ENCODE measurements at places on chromosomes 6 and 20. TPM values are rescaled to one million over a fixed set of nuclear protein-coding genes. Genes with fewer than 3 reads are reported as not detected.

CST4 gene
- not detected for total RNA-seq

DLL1 gene
- under 0.01 TPM for total RNA-seq

NCOA6 gene
- 3.3 TPM for total RNA-seq

OLIG3 gene
- not detected for total RNA-seq

RFX6 gene
- not detected for total RNA-seq

RIOK1 gene
- total RNA-seq, result 18.1 TPM

HEBP2 gene
- 40.7 TPM for total RNA-seq

NTSR1 gene
- 1.9 TPM for total RNA-seq

MOG gene
- total RNA-seq, result not detected

SNAP25 gene
- 5.6 TPM for total RNA-seq

PNPLA1 gene
- total RNA-seq, result 0.05 TPM

RAET1L gene
- not detected for total RNA-seq

HLA-DQB1 gene
- total RNA-seq, result not detected

LHFPL5 gene
- not detected for total RNA-seq

BTN2A1 gene
- 14.9 TPM for total RNA-seq

ELOVL2 gene
- total RNA-seq, result 0.89 TPM

CLPSL1 gene
- not detected for total RNA-seq

ESR1 gene
- total RNA-seq, result under 0.01 TPM

GABRR1 gene
- total RNA-seq, result not detected

PTCHD4 gene
- 5.9 TPM for total RNA-seq

SPDEF gene
- not detected for total RNA-seq

TIAM2 gene
- 9.1 TPM for total RNA-seq

TRIM10 gene
- total RNA-seq, result not detected

MUC21 gene
- not detected for total RNA-seq

AGPAT4 gene
- total RNA-seq, result 6.4 TPM

GRIK2 gene
- total RNA-seq, result 9.6 TPM

PACRG gene
- total RNA-seq, result not detected

SIRPB2 gene
- total RNA-seq, result not detected

HCRTR2 gene
- not detected for total RNA-seq

RIMS4 gene
- total RNA-seq, result not detected

ENPP3 gene
- not detected for total RNA-seq

LAMP5 gene
- total RNA-seq, result not detected

TRIM31 gene
- not detected for total RNA-seq

GPR6 gene
- total RNA-seq, result not detected

SALL4 gene
- 2.0 TPM for total RNA-seq

NKAPL gene
- total RNA-seq, result 1.9 TPM

TFAP2C gene
- total RNA-seq, result not detected

TREML1 gene
- not detected for total RNA-seq

MAS1 gene
- under 0.01 TPM for total RNA-seq

RBM39 gene
- total RNA-seq, result 396 TPM

RRAGD gene
- 0.37 TPM for total RNA-seq

GNAS-AS1 gene
- 0.89 TPM for total RNA-seq

TMEM63B gene
- total RNA-seq, result 56.4 TPM

COL21A1 gene
- 0.30 TPM for total RNA-seq

PKIB gene
- 5.9 TPM for total RNA-seq

PRL gene
- not detected for total RNA-seq

SYNE1 gene
- total RNA-seq, result 190 TPM

FNDC1 gene
- total RNA-seq, result not detected

SLC25A27 gene
- 2.4 TPM for total RNA-seq

ADGRF1 gene
- not detected for total RNA-seq

SLC17A2 gene
- not detected for total RNA-seq

SLC24A3 gene
- total RNA-seq, result 6.5 TPM

SMLR1 gene
- not detected for total RNA-seq

NRSN1 gene
- not detected for total RNA-seq

TOX2 gene
- total RNA-seq, result 2.1 TPM

C2 gene
- total RNA-seq, result 0.42 TPM

JPH2 gene
- 10.4 TPM for total RNA-seq

ARG1 gene
- not detected for total RNA-seq
